Stimulated activated CD4-positive, alpha-beta T cell treated with anti-CD3 and anti-CD28 coated beads, Interleukin-4, amount 100 ng/mL, for 48 hours (primary cell): ENCODE measurements at places on chromosomes 12 and 14.

- no peak for DNase-seq
Observed at GRCh38 chr12:29582677-29583272, 85.3 kb upstream of the OVCH1 start.

- no peak for DNase-seq
Observed at GRCh38 chr14:81772381-81772780, 238.7 kb upstream of the SEL1L start.

DNA sequence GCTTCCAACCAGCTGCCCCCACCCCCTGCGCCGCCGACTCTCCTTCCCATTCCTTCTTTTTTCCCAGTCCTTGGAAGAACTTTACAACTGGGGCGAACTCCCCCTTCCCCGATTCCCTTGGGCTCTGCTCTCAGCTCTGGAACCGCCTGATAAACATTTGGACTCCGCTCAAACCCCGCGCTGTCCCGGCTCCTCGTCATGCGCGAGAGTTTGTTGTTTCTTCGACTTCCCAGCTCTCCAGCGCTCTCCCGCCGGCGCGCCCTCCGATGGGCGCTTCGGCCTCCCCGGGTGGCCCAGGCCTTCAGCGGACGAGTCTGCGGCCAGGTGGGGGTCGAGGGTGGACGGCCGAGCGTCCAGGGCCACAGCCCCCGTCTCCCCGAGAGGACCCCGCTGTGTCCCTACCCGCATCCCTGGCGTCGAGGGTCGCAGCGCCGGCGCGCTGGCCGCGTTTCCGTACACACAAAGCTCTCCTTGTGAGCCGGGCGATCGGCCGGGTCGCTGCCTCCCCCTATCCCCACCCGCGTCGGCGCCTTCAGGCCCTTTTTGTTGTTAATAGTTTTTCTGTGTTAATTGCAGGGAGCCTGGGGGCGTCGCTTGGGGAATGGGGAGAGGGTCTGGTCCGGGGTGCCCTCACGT lies 847 bp downstream of the MMP14 start:
- no peak for DNase-seq

DNA sequence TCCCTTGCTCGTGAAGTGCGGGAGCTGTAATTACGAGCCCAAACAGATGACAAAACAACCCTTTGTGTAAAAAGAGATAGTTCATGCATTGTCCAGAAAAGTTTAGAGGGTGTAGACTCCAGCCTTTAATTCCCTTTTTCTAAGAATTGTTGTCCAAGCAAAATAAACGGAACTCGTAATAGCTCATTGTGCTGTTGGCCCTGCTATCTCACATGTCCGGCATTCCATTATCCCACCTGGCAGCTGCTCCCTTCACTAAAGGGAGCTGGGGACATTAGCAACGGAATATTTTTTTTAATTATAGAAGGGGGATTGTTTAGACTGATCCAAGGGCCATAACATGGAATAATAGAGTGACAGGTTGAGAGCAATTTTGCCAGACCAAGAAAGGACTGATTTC lies 277.5 kb upstream of the TBX3 start:
- DNase-seq: no peak

DNA sequence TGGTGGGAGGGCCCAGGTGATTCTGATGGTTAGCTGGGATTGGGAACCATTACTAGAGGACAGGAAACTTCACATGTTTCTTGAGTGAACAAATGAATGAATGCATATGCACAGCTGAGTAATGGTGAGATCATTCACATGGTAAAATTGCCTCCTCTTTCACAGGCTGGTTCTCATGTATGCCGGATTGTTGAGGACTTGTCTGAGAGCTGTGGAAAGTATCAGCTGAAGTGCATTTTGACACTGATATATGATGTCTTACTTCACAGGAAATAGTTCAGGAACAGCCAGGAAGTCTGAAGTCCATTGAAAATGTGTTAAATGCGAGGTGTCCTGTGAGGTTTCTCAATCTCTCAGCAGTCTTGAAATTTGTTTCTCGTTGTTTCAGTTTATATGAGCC lies 77.6 kb upstream of the DACT1 start:
- no peak for DNase-seq

DNA sequence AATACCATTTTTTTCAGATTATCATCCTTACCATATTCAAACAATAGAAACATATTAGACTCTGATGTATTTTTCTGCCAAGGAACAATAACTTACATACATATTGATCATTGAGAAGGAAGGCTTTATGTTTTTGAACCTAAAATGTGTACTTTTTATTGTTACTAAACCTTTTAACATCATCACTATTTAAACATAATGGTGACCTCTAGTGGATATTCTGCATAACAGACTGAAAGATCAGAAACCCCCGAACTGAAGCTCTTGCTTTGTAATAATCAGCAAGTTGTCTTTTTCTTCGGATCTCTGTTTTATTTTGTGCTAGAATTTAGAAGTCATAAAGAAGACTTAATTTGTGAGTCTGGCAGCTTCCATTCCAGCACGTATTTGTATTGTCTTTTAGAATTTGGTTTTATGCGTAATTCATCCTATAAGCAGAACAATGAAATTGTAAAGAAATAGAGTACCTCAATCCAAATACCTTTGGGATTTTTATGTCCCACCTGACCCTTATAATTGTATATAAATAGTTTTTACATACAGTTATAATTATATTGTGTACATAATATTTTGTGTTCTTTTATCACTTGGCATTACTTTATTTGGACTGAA lies 125.9 kb upstream of the ATF1 start:
- DNase-seq: no peak

DNA sequence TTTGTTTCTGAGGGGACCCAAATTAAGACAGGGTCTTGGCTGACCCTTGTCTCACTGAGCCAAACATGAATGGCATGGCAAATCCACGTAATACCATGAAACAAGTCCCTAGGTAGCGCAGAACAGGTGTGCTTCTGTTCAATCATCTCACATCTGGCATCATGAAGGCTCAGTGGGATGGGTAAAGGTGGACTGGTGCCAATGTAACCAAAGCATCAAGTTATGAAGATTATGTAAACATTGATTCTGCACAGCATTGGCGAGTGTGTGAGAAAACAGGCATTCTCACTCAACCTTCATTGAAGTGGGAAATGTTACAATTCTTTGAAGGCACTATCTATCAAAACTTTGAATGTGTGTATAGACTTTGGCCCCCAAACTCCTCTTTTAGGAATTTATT lies 41.9 kb downstream of the PTGER2 start:
- no peak for DNase-seq

GRCh38 chr14:54877703-54878021 lies 25.0 kb downstream of the GCH1 start:
- DNase-seq: no peak

- no peak for DNase-seq
Observed at GRCh38 chr12:76542908-76543307, 16.7 kb downstream of the OSBPL8 start.

DNA sequence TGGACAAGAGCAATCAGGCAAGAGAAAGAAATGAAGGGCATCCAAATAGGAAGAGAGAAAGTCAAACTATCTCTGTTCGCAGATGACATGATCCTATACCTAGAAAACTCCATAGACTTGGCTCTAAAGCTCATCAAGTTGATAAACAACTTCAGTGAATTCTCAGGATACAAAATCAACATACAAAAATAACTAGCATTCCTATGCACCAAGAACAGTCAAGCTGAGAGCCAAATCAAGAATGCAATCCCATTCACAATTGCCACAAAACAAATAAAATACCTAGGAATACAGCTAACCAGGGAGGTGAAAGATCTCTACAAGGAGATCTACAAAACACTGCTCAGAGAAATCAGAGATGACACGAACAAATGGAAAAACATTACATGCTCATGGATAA lies 417.5 kb upstream of the ATP2B1 start:
- no peak for DNase-seq

GRCh38 chr14:101230161-101230850 lies 326.8 kb upstream of the RTL1 start:
- DNase-seq: no peak
